ENCODE measurements at places on chromosomes 11 and 22.

- DNase-seq: peak; percentile 41
These were observed 322.1 kb downstream of the BLID start for GRCh38 chr11:121793916-121794315.

DNA sequence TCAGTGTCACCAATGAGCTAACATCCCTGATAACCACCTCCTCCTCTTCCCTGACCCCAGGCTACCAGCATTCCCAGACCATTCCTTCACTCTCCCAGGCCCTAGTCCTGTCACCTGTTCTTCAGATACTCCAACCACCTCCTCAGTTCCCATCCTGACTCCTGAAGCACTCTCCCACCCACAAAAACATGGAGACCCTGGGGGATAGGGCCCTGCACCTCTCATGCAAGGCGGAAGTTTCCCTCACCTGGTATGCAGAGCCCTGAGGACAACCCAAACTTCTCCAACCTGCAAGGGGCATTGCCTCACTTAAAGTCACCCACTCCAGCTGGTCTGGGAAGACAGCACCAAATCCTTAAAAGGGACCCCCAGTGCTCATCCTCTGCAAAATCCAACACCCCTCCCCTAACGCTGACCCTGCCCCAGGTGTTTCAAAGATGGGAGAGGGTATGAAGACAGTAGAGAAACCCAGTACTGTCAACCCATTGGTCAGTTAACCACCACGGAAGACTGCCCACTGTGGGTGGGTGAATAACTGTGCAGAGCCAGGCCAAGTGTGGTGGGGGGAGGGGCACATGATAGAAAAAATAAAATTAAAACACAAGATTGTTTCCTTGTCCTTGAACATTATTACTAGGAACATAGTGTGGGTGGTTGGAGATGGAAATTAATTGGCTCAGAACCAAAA lies 1.4 kb downstream of the TNKS1BP1 start:
- peak; percentile 27 for DNase-seq

DNA sequence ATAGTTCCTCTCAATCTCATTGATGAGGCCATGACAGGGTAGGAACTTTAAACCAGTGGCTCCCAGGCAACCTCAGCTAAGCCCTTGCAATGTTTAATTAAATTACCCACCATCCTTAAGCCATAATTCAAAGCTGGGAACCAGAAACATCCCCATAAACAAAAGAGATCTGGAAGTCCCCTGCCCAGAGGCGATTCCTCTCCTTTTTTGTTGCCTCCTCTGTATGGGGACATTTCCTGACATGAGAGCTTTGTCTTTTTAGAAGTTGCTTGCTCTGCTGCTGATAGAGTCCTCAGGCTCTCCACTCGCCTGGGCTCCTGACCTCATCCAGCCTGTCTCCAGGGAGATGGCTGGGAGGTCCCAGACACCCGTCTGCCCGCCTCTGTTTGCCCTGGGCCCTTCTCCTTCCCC lies 3.2 kb downstream of the DTX4 start:
- peak; percentile 45 for DNase-seq

- DNase-seq: no peak
These were observed 609 bp downstream of the CDK2AP2 start for GRCh38 chr11:67507242-67507863.

- no peak for DNase-seq
These were observed 46.2 kb downstream of the WNT11 start for GRCh38 chr11:76159983-76160661.

DNA sequence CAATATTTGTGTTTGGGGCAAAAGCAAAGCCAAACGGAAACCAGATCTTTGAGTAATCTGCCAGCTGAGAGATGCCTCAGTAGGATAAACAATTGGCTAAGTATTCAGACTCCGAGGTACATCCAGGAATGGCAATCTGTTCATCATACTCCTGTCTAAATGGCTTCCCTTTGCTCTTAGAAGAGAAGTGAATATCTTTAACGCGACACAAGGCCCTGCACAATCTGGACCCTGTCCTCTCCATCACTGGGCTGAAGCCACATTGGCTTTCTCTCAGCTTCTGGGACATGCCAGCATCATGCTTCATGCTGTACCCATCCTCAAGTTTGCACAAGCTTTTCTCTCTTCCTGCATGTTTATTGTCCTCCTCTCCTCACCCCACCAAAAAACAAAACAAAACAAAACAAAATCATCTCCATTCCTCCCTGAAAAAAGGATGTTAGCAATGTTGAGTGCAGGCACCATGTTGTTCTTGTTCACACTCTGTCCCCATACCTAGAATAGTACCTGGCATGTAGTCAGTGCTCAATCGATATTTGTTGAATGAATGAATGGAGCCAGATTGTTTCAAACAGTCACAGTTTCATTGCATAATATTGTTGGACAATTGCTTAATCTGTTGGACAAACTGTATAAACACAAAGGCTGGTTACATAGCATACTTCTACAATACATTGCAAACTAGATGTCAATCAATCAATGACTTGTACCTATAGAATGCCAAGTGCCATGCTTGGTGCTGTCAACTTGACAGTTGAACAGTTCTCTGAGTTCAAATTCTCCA lies 38.2 kb upstream of the SESN3 start:
- no peak for DNase-seq

DNA sequence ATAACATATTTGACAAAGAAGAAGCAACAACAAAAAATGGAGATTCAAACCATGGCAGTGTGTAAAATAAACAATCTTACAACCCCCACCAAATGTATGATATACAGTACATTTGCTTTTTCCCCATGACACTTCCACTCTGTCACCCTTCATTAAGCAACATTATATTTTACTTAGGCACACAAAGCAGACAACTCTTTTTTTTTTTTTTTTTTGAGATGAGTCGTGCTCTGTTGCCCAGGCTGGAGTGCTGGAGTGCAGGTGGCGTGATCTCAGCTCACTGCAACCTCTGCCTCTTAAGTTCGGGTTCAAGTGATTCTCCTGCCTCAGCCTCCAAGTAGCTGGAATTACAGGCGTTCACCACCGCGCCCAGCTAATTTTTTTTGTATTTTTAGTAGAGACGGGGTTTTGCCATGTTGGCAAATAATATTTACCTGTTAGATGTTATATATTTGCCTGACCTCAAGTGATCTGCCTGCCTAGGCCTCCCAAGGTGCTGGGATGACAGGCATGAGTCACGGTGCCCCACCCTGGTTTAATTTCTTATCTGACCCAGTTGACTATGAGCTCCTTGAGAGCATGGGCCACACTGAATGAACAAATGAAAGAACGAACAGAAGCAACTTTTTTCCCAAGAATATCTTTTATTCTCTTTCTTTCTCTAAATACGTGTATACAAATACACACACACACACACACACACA lies 5.5 kb upstream of the PCF11 start:
- DNase-seq: no peak

DNA sequence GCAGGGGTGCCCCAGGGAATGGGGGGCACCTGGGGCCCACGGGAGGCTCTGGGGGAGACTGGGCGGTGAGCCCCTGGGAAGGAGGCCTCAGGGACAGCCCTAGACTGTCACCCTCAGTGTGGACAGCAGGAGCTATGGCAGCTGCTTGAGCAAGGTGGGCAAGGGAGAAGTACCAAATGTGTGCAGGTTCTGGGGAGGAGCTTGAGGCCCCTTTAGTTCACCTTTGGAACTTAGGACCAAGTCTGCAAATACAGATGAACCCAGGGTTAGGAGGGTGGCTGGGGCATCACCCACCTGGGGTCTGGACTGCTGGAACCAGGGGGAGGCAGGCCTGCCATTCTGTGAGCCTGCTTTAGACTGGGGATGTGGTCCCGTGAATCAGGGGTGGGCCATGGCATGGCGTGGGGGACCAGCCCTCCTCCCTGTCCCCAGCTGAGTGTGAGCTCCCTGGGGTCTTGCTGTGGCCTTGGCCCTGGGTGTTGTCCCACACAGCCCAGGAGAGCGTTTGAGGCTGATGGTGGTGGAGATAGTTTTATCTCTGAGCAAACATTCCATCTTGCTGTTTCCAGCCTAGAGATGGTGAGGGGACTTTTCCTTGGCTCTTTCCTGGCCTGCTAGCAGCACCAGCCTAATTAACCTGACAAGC lies 122.3 kb downstream of the KCNQ1 start:
- no peak for DNase-seq

DNA sequence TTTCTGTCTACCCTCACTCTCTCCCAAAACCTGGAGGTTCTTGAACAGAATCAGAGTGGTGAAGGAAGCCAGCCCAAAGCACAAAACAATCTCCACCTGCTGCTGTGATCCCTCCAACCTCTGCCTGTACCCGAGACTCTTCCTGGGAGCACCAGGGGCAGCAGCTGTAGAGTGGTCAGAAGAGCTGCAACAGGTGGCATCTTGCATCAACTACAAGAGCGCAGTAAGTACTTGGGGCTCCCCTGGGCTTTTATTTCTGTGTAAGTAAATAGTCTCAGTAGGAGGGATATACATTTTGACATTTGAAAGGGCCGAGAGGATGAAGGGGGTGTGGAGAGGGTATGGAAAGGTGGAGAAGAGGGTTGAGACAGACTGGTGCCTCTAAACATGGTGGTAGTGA lies 8.3 kb upstream of the UBQLNL start:
- no peak for DNase-seq

DNA sequence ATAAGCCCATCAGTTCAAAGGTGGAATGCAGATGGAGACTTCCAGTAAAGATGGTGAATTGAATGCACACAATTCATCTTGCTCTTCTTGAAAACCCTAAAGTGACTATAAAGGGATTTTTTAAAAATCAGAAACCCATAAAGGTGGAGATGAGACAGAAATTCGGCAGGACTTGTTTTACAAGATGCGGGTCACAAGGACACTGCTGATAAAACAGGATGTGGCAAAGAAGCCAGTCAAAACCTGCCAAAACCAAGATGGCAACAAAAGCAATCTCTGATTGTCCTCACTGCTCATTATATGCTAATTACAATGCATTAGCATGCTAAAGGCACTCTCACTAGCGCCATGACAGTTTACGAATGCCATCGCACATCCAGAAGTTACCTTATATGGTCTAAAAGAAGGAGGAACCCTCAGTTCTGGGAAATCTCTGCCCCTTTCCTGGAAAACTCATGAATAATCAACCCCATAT lies 137.1 kb downstream of the NECTIN1 start:
- DNase-seq: no peak

DNA sequence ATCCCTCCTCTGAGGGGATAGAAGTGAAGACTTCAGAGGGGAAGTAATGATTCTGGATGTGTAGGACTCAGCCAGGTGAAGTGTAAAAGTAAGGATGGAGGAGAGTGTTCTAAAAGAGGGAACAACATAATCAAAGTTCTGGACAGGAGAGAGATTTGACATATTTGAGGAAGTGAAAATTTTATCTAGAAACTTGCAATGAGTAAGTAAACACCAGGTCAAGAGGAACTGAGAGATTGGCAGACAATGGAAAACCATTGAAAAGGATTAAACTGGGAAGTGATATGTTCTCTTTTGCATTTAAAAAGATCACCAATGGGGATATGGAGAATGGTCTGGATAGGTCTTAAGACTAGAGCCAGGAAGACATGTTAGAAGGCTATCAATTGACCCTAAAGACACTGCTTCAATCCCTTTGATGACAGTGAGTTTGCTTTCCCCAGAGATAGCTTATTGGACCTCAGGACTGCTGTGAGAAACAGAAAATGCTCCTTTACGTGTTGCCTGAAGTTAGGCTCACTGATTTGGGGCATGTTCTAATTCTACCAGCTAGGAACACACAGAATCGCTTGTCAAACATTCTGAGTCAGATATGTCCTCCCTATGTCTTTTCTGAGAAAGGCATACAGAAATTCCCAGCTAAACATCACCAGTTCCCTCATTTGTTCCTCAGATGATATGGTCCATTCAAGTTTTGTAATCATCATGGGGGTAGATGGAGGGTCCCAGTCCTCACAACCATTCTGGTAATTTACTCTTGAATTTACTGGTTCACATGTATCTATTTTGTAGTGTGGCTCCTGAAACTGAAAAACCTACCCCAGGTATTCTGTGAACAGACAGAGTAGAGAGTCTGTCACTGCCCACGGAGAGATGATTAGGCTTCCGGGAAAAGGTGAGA lies 144.9 kb downstream of the MAML2 start:
- no peak for DNase-seq

DNA sequence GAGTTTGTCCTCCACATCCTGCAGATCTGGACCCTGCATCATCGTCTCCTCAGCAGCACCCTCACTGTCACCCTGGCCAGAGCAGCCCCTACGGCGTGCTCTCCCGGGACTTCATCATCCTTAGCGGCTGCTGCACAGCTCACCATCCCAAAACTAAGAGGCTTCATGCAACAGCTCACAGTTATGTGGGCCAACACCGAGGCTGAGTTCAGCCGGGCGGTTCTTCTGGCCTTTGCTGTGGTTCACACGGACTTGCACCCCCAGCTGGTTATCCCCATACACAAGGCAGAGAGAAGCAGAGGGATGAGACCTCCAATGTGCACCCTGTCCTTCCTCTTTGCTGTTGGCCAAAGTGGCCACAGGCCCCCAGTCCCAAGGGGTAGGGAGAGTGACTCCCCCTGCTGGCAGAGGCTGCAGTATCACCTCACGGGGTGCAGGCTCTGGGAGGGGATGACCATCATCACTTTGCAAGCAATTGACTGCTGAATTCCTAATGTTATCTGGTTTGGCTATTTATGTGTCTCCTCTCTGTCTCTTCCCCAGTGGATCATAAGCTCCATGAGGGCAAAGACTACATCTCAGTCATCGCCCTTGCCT lies 276.8 kb downstream of the BRD1 start:
- DNase-seq: no peak

DNA sequence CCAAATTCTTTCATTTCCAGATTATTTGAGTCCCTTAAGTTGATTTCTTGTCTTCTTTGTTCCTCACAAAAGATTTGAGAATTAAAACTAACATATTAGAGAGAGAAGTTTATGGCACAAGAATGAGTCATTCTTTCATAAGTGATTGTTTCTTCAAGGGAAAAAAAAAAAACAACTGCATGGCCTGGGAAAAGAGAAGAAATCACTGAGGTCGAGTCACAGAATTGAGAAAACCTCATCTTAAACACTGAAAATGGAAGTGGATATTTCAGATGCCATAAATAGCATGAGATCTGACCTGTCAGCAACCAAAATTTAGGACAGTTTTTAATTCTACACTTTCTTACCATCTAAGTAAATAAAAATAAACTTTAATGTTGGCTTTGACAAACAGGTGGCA lies 87.2 kb downstream of the CWF19L2 start:
- DNase-seq: no peak

DNA sequence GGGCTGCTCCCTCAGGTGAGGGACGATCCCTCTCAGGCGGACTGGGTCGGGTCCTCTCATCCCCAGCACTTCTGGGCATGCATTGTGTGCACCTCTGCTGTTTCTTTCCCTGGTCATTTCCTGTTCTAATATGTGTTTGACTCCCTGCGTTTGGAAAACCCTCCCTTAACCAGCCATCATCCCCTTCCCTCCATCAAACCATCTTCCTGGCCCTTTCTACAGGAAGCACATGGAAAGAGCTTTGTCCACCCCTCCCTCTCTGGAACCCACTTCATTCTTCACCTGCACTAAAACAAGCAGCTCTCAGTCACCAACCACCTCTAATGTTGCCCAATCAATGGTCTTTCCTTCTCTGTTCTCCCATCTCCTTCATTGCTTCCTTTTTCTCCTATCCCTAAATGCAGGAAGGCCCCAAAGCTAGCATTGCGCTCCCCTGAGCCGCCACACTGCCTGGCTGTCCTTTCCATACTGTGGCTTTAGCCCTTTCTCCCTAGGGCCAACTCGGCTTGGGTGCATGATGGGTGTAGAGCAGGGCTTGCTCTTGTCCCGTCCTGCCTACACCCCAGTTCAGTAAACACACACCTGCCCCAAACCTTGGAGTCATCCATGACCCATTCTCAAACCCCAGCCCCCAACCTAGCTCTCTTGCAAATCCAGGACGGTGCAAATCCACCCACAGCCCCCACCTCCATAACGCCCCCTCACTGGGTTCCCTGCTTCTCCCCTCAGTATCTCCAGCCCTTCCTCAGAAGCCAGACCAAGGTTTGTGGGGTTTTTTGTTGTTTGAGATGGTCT lies 5.4 kb upstream of the GAS2L1 start:
- peak; percentile 8 for DNase-seq
